Anterior cingulate cortex (tissue), 58 donors: ENCODE measurements at places on chromosomes 13 and 19.

GRCh38 chr19:41422456-41422855 lies 4.7 kb downstream of the B3GNT8 start:
- no peak for DNase-seq

GRCh38 chr19:10552510-10553053 lies 8.9 kb downstream of the ATG4D start:
- DNase-seq, result peak; percentile 7

DNA sequence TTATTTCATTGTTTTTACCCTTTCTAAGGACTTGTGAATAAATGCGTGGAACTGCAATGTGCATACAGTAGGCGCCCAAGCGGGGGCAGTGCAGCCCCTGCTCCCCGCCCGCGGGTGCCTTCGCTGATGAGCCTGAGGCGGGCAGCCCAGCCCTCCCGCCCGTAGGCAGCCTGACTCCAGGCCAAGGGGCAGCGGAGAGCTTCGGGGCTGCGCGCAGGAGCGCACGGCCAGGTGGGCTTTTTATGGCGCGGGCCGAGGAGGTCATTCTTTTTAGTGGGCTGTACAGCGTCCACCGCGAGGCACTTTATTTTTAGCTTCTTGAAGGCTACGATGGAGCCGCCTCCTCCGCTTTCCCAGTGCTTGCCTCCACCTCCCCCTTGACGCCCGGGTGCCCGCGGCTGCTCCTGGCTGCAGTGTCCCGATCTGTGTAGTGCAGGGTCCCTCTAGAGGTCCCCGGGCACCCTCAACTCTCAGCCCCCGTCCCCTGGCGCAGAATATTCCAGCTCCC lies 60.5 kb downstream of the CCNE1 start:
- DNase-seq, result no peak

GRCh38 chr19:19448238-19448544 lies 42.7 kb downstream of the GATAD2A start:
- no peak for DNase-seq

GRCh38 chr19:13240312-13241022 lies 90.3 kb downstream of the IER2 start:
- DNase-seq, result no peak

GRCh38 chr13:32535115-32535514 lies 3.5 kb downstream of the N4BP2L2 start:
- no peak for DNase-seq

DNA sequence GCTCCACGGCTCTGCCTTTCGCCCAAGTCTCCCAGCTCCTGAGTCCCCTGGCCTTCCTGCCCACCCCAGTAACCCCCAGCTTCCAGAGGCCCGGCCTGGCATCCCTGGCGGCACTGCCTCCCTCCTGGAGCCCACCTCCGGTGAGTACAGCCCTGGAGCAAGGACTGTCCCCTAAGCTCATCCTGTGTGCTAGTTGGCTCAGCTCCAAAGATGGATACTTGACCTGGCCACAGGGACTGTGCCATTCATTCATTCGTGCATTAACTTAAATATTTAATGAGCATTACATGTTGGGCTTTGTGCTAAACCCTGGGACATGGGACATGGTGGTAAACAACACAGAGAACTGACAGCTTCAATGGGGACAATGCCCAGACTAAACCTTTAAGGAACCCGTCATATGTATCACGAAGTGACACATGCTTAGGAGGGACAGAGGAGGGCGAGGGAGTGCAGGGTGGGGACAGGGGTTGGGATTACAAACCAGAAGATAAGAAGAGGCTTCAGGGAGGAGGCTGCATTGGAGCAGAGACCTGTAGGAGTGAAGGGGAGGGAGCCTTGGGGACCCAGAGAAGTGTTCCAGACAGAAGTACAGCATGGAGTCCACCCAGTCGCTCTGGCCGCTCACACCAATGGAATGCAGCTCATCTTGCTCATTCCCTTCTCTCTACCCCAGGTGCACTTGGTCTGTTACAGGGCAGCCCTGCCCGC lies 6.9 kb upstream of the OVOL3 start:
- DNase-seq, result no peak

- no peak for DNase-seq
Measured at GRCh38 chr13:51420681-51421490, 31.9 kb downstream of the INTS6 start.

GRCh38 chr13:112236539-112237197 lies 139.5 kb upstream of the SPACA7 start:
- DNase-seq, result no peak

GRCh38 chr19:48481846-48482639 lies 12.9 kb downstream of the CYTH2 start:
- DNase-seq, result no peak

- DNase-seq, result no peak
Measured at GRCh38 chr19:12788042-12788681, 3.1 kb upstream of the JUNB start.

DNA sequence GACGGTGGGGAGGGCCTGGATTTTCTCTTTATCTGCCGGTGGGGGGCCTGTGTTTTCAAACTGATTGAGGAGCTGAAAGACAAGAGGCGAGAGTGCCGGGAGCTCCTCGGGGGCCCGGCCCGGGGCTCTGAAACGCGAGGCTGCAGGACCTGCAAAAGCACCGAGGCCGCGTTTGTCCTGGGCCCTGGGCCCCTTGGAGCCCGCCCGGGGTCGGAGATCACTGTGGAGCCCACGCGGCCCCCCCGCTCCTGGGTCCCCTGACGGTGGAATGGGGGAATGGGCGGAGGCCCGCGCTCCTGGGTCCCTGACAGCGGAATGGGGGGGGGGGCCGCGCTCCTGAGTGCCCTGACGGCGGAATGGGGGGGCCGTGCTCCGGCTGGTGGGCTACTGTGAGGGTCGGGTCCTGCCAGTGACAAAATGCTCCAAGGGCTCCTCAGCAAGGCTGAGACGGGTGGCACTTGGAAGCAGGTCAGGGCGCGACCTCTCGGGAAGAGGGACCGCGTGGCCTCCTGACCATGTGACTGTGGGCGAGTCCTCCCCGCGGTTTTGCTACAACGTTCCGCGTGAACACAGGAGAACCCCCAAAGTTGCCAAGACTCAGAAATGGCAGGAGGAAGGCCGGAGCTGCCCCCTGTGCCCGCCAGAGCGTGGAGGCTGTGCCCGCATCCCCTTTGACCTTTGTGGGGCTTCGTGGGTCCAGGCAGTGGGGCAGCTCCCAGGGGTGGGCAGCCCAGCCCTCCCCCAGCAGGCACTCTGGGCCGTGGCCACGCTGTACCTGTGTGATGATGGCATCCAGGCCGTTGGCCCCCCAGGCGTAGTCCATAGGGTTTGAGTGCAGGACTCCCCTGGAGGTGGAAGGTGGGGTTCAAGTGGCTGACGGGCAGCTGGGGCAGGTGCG lies 9.5 kb downstream of the FGF22 start:
- DNase-seq, result no peak

- no peak for DNase-seq
Measured at GRCh38 chr19:17843908-17844490, 3.8 kb downstream of the JAK3 start.

- DNase-seq, result no peak
Measured at GRCh38 chr19:4745986-4746385, 22.3 kb upstream of the DPP9 start.

GRCh38 chr19:33047422-33047821 lies 17.3 kb downstream of the RHPN2 start:
- no peak for DNase-seq

DNA sequence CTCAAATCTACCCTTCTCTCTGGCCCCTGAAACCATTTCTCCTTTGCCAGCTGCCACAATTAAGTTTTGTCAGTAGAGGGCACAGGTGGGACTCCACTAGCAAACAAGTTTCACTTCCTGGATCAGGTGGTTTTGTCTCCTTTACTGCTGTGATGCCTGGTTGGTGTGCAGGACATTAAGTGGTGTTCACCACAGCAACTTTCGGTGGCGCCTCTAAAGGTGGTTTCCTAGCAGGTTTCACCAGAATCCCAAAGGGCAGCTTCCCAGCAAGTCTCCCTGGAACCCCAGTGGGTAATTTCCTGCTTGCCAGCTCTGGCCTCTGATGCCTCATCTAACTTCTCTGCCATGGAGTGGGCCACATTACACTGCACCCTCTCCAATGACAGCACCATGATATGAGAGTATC lies 16.6 kb downstream of the MED4 start:
- DNase-seq, result no peak

DNA sequence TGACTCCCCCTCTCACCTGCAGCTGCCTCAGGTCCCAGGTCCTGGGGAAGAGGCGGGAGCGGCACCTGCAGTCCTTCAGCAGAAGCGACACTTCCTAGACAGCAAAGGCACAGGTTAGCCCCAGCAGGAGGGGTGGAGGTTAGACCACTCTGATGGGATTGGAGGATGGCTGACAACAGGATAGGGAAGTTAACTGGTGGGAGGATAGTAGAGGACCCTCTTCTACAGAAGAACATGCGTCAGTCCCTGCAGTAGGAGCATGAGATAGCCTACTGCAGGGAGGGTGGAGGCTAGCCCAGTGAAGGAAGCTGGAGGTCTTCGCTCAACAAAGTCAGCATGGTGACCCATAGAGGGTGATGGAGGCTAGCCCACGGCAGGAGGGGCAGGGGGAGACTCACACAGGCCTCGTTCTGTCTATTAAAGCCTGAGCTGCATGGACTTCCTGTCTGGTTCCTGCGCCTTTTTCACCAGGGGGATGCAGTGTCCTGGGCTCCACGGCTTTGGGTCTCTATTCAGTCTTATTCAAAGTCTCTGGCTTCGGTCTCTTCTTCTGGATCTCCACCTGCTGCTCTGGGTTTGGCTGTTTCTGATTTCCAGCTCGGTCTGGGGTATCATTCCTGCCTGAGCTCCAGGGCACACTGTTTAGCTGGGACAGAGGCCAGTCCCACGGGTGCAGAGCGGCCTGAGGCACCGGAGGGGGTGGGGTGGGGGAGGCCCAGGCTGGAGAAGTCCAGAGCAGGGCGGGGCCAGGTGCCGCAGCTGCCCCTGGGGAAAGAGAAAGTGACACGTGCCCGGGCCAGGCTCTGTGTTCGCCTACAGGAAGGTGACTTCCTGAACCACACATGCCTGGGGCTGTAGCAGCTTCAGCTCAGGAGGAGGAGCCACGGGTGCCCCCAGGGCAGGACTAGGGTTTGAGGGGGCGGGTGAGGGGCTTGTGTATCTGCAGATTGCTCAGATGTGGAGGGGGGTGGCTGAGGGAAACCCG lies 7.3 kb downstream of the IFNL3 start:
- no peak for DNase-seq

GRCh38 chr13:33642374-33643065 lies 175.4 kb upstream of the RFC3 start:
- no peak for DNase-seq

DNA sequence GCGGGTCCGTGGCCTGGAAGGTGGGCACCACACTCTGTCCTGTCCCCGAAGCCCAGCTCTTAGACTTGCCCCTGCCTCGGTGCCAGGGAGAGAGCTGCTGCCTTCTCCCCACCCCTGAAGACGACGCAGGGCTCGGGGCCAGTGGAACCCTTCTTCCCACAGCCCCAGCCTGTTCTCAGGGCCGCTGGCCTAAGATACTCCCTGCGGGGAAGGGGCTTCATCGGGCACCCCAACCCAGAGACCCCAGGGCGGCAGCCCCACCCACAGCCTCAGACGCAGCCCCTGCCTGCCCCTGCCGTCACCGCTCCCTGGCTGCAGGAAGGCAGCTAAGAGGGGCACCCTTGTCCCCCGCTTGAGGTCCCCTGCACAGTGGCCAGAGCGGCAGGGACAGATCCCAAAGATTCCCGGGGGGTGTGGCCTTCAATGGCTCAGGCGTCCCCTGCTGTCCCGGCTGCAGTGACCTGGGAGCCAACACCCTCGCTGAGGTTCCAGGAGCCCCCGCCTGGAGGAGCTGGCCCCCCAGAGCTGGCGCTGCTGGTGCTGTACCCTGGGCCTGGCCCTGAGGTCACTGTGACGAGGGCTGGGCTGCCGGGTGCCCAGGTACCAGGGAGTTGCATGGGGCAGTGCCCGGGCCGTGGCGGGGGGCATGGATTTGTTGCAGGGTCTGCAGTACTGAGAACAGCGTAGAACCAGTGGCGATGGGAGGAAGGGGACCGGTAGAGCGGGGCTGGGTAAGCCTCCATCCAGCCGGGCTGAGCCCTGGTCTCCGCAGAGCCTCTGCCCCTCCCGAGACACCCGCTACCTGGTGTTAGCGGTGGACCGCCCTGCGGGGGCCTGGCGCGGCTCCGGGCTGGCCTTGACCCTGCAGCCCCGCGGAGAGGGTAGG lies 1.0 kb downstream of the AMH start:
- no peak for DNase-seq

GRCh38 chr13:95387733-95388207 lies 86.5 kb upstream of the ABCC4 start:
- DNase-seq, result no peak

- no peak for DNase-seq
Measured at GRCh38 chr13:52383366-52383765, 22.6 kb downstream of the THSD1 start.

- DNase-seq, result peak; percentile 97
Measured at GRCh38 chr19:16111160-16111908, at the start of gene RAB8A. TSS of gene RAB8A (plus strand) at chr19:16111889. CDS start at chr19:16111902, 13 bp downstream.

- DNase-seq, result no peak
Measured at GRCh38 chr19:9043524-9043923, 33.3 kb upstream of the MUC16 start.

DNA sequence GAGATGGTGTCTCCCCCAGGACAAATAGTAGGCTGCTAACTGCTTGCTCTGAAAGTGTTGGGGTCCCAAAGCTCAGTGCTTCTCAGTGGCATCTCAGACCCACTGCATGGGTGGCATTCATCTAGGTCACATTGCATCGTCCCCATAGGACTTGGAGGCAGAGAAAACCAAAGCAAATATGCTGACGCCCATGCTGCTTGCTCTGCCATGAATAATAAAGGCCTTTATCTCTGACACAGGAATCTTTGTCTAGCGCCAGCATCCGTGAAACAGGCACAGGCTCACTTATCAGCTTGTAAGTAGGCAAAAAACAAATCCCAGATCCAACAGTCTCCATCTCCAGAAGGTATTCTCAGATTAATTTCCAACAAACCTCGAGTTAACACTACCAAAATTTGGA lies 18.9 kb upstream of the IPO5 start:
- no peak for DNase-seq

GRCh38 chr19:55651236-55651635 lies 3.2 kb downstream of the CCDC106 start:
- DNase-seq, result no peak

- no peak for DNase-seq
Measured at GRCh38 chr19:35901854-35902661, at the start of gene HCST. TSS of gene HCST (plus strand) at chr19:35902529. CDS start at chr19:35902594, 65 bp downstream.

GRCh38 chr13:47546391-47547225 lies 454.5 kb downstream of the SUCLA2 start:
- no peak for DNase-seq

DNA sequence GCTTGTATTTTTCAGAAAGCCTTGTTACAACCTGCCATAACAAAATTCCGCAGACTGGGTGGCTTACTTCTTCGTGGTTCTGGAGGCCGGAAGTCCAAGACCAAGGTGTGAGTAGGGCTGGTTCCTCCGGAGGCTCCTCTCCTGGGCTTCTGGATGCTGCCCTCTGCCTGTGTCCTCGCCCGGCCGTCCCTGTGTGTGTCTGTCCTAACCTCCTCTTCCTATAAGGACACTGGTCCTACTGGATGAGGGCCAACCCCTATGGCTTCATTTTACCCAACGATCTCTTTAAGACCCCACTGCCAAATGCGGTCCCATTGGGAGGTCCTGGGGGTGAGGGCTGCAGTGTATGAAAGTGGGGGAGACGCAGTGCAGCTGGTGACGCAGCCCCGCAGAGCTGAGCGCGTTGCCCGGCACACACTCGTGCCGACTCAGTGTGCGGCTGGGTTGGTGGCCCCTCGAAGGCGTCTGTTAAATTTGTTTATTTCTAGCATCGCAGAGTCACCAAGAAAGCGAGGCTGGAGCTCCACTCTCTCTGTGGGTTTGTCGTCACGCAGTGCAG lies 116.7 kb downstream of the SOX1 start:
- no peak for DNase-seq

- DNase-seq, result no peak
Measured at GRCh38 chr13:51793570-51794271, 10.2 kb downstream of the DHRS12 start.

GRCh38 chr13:94382960-94383359 lies 96.5 kb downstream of the DCT start:
- DNase-seq, result no peak
